ENCODE measurements at places on chromosomes 5 and 9. TPM values are rescaled to one million over a fixed set of nuclear protein-coding genes. Genes with fewer than 3 reads are reported as not detected.

The PCDHB3 gene
- 0.55 TPM for total RNA-seq

The MYORG gene
- total RNA-seq: 0.43 TPM

The LCN12 gene
- total RNA-seq: 0.28 TPM

The PCDHB5 gene
- total RNA-seq: 0.57 TPM
